ENCODE measurements at places on chromosomes 1 and 21. TPM values are rescaled to one million over a fixed set of nuclear protein-coding genes. Genes with fewer than 3 reads are reported as not detected.

The A3GALT2 gene
- not detected for total RNA-seq

DNA sequence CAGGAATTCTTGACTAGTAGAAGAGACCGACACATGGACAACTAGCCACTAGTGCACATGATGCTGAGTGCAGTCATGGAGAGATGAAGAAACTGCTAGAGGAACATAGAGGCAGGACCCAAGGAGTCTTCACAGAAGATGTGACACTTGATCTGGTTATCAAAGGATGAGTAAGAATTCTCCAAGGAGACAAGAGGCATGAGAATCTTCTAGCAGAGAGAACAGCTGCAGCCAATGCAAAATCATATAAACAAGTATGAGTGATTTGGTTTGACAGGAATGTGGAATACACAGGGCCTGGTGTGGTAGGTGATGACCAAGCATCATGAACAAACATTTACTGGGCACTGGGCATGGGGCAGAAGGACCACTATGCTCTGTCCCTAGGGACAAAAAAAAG is 140.9 kb upstream of the CTTNBP2NL start:
- peak overlapping the region; percentile 38 for H3K27ac ChIP-seq
- no peaks in the 10 kb centered on the region for H3K27me3 ChIP-seq
- no peaks in the 10 kb centered on the region for H3K4me1 ChIP-seq
- DNase-seq: no peak
- H3K36me3 ChIP-seq: no peaks in the 10 kb centered on the region
- no peak overlapping the region for H3K4me3 ChIP-seq

DNA sequence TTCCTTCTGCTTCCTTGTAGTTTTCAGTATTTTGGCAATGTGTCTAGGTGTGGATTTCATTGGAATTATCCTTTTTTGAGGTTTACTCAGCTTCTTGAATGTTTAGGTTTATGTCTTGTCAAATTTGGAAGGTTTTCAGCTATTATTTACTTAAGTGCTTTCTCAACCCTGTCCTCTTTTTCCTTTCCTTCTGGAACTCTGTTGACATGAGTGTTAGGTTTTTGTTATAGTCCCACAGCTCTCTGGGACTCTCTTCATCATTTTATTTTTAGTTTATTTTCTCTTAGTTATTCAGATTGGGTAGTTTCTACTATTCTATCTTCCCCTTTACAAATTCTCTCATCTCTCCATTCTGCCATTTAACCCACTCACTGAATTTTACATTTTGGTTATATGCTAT is 63.1 kb upstream of the GPR88 start:
- no peak overlapping the region for H3K27ac ChIP-seq
- H3K4me1 ChIP-seq: no peaks in the 10 kb centered on the region
- H3K36me3 ChIP-seq: no peaks in the 10 kb centered on the region
- DNase-seq: no peak
- no peak overlapping the region for H3K4me3 ChIP-seq

The HAPLN2 gene
- total RNA-seq: not detected
